Stimulated activated naive B cell treated with anti-CD40 and anti-IgM and Interleukin-4, amounts not matched to agents 10 μg/mL and 1 μg/mL and 100 μg/mL, for 72 hours (primary cell): ENCODE measurements at places on chromosomes 1 and 21.

- H3K4me3 ChIP-seq = no peak overlapping the region
- DNase-seq = no peak
- no peaks in the 10 kb centered on the region for H3K4me1 ChIP-seq
- H3K27ac ChIP-seq = no peak overlapping the region
- H3K27me3 ChIP-seq = no peaks in the 10 kb centered on the region
These were observed 12.9 kb downstream of the COPA start for GRCh38 chr1:160330119-160330518.

GRCh38 chr1:101004670-101005069 lies 20.9 kb downstream of the DPH5 start:
- no peaks in the 10 kb centered on the region for H3K27me3 ChIP-seq
- no peak overlapping the region for H3K4me3 ChIP-seq
- peaks cover 53% of the 10 kb centered on the region for H3K36me3 ChIP-seq
- no peak for DNase-seq
- H3K4me1 ChIP-seq = peaks cover 27% of the 10 kb centered on the region

- no peaks in the 10 kb centered on the region for H3K27me3 ChIP-seq
- H3K4me3 ChIP-seq = peak overlapping the region; percentile 73
- H3K27ac ChIP-seq = peak overlapping the region; percentile 97
- peak; percentile 49 for DNase-seq
- peaks cover 35% of the 10 kb centered on the region for H3K4me1 ChIP-seq
These were observed 3.7 kb upstream of the SDE2 start for GRCh38 chr1:226002667-226003501.

DNA sequence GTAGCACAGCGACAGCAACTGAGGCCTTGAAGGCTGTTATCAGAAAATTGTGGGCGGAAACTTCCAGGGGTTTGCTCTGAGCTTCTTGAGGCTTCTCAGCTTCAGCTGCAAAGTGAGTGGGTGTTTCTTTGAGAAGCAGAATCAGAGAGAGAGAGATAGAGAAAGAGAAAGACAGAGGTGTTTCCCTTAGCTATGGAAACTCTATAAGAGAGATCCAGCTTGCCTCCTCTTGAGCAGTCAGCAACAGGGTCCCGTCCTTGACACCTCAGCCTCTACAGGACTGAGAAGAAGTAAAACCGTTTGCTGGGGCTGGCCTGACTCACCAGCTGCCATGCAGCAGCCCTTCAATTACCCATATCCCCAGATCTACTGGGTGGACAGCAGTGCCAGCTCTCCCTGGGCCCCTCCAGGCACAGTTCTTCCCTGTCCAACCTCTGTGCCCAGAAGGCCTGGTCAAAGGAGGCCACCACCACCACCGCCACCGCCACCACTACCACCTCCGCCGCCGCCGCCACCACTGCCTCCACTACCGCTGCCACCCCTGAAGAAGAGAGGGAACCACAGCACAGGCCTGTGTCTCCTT lies at the start of gene FASLG:
TSS of gene FASLG (plus strand) at position 233 of the 583 bp plus-strand sequence. CDS start at position 332, 99 bp downstream.
- no peaks in the 10 kb centered on the region for H3K36me3 ChIP-seq
- H3K4me1 ChIP-seq = peaks cover 16% of the 10 kb centered on the region
- no peak within 1 kb of the TSS for H3K4me3 ChIP-seq
- no peak within 1 kb of the TSS for H3K27ac ChIP-seq
- H3K27me3 ChIP-seq = peaks cover 5% of the 10 kb centered on the region
- no peak for DNase-seq

DNA sequence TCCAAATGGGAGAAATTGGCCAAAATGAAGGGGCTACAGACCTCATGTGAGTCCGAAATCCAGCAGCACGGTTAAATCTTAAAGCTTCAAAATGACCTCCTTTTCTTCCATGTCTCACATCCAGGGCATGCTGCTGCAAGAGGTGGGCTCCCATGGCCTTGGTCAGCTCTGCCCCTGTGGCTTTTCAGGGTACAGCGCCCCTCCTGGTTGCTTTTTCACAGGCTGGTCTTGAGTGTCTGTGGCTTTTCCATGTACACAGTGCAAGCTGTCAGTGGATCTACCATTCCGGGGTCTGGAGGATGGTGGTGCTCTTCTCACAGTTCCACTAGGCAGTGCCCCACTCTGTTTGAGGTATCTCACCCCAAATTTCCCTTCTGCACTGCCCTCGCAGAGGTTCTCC lies 78.7 kb downstream of the PRRX1 start:
- H3K4me3 ChIP-seq = no peak overlapping the region
- no peaks in the 10 kb centered on the region for H3K27me3 ChIP-seq
- H3K36me3 ChIP-seq = no peaks in the 10 kb centered on the region
- DNase-seq = no peak
- no peak overlapping the region for H3K27ac ChIP-seq
- H3K4me1 ChIP-seq = no peaks in the 10 kb centered on the region

- no peak for DNase-seq
- H3K4me1 ChIP-seq = peaks cover 25% of the 10 kb centered on the region
- H3K36me3 ChIP-seq = peaks cover 9% of the 10 kb centered on the region
- H3K27me3 ChIP-seq = peaks cover 5% of the 10 kb centered on the region
These were observed 4.9 kb downstream of the TRIM46 start for GRCh38 chr1:155178441-155179111.

DNA sequence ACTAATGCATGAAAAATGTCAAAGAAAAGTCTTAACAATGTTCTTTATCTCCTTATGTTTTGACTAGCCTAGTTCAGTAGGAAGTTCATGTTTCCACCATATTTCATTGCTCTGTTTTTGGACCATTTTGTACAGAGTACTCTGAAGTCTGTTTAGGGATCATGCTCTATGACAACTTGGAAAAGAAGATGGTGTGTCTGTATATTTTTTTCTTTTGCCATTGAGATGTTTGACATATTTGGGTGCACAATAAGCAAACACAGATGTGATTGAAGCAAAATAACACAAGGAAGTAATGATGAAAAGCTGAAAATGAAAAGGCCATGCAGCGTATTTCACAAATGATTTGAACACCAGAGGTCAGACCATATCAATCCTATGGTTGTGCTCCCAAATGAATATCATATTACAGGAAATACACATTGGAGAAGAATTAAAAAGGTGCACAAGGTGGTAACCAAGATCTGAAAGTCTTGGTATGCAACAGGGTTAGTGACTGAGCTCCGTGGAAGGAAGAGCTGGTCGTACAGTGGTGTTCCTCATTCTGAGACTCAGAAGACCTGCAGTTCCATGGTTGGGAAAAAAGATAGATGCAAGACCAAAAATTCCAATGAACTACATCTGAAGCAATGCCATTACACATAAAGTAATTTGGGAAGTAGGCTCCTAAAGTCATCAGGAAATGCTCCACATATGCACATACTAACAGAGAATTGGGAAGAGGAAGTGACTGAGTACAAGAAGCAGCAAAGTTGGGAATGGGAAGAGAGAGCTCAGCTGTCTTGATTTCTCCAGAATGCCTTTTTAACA lies 463.5 kb downstream of the LMO4 start:
- H3K4me1 ChIP-seq = no peaks in the 10 kb centered on the region
- no peak overlapping the region for H3K27ac ChIP-seq
- H3K36me3 ChIP-seq = no peaks in the 10 kb centered on the region
- H3K4me3 ChIP-seq = no peak overlapping the region

DNA sequence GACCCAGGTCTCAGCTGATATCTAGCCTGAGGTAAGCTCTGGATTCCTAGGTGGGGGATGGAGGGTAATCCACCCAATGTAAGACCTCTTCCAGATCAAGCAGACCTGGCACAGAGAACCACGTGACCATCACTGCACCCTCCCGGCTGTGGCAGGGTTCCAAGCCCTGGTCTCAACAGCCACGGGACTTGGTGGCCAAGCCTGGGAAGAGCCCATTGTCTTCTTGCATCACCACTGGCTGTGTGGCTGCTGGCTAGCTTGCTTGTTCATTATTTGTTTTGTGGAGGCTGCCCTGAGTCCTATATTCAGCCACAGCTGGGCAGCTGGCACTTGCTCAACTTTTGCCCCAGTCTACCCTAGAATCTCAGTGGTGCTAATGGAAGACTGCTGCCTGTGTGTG lies 24.1 kb upstream of the NFASC start:
- H3K27ac ChIP-seq = no peak overlapping the region
- H3K36me3 ChIP-seq = no peaks in the 10 kb centered on the region
- DNase-seq = no peak
- peaks cover 33% of the 10 kb centered on the region for H3K27me3 ChIP-seq
- no peak overlapping the region for H3K4me3 ChIP-seq

- H3K4me3 ChIP-seq = no peak within 1 kb of the TSS
- H3K36me3 ChIP-seq = no peaks in the 10 kb centered on the region
- peaks cover 10% of the 10 kb centered on the region for H3K27me3 ChIP-seq
- H3K27ac ChIP-seq = no peak within 1 kb of the TSS
These were observed at the start of gene HMGCS2 for GRCh38 chr1:119768778-119769177. HMGCS2 (minus strand) TSS chr1:119768905; CDS start chr1:119768844, 61 bp downstream.

DNA sequence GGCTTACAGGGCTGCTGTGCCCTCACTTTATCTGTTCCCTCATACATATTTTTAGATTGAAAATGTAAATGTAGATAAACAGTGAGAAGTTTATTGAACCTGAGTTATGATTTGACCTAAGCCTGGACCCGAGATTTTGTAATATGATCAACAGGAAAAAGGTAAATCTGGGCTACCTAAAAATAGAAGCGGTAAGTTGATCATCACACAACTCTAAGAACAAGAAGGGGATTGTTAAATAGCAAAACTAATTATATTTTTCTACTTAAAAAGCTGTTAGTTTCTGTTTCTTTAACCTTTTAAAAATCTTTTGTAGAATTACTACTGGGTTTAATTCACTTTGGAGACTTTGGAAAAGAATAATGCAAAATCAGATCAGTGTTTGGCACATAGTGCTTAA lies 35.6 kb downstream of the CAMTA1 start:
- H3K36me3 ChIP-seq = peaks cover 1% of the 10 kb centered on the region
- no peaks in the 10 kb centered on the region for H3K27me3 ChIP-seq
- no peak overlapping the region for H3K4me3 ChIP-seq
- H3K27ac ChIP-seq = peak overlapping the region; percentile 17

DNA sequence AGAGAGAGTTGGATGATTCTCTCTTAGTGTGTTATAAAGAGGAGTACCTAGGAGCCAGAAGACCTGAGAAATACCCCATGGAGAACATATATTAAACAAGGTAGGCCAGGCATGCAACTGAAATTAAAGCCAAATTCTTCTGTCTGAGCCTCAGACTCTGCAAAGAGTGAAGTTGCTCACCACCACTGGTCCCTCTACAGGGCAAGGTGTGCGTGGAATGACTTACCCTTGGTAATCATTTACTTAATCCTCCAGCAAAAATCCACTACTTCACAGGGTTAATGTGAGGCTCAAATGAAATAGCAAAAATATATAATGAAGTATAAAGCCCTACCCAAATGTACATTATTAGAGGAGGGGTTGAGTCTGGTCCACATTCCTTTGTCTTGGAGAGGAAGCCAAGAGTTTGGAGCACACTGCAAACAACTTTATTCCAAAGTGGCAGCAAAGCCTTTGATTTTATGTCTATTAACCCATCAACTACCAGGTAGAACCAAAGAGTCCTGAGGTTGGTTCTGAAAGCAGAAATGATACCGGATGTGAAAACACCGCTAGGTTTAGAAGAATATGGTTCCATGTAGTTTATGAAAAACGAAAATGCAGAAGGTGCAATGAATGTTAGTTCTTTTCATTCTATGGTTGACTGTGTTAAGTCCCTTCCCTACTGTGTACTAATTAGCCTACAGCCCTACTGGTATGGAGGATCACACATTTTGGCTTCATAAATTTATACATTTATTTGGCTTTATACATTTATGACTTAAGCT lies 8.5 kb downstream of the SSR2 start:
- no peaks in the 10 kb centered on the region for H3K27me3 ChIP-seq
- peaks cover 47% of the 10 kb centered on the region for H3K36me3 ChIP-seq
- no peak for DNase-seq
- H3K27ac ChIP-seq = no peak overlapping the region
- no peak overlapping the region for H3K4me3 ChIP-seq

- no peaks in the 10 kb centered on the region for H3K36me3 ChIP-seq
- H3K4me1 ChIP-seq = no peaks in the 10 kb centered on the region
- no peaks in the 10 kb centered on the region for H3K27me3 ChIP-seq
- H3K4me3 ChIP-seq = no peak overlapping the region
- DNase-seq = no peak
These were observed 572.1 kb upstream of the BRINP3 start for GRCh38 chr1:191049781-191050180.
